ENCODE measurements at places on chromosomes 2 and 18. TPM values are rescaled to one million over a fixed set of nuclear protein-coding genes. Genes with fewer than 3 reads are reported as not detected.

- H3K27ac ChIP-seq, result peak overlapping the region; percentile 78
- H3K4me3 ChIP-seq, result no peak overlapping the region
- H3K27me3 ChIP-seq, result no peaks in the 10 kb centered on the region
- peaks cover 5% of the 10 kb centered on the region for H3K4me1 ChIP-seq
Observed at GRCh38 chr2:9310798-9311197, 104.2 kb downstream of the ASAP2 start.

DNA sequence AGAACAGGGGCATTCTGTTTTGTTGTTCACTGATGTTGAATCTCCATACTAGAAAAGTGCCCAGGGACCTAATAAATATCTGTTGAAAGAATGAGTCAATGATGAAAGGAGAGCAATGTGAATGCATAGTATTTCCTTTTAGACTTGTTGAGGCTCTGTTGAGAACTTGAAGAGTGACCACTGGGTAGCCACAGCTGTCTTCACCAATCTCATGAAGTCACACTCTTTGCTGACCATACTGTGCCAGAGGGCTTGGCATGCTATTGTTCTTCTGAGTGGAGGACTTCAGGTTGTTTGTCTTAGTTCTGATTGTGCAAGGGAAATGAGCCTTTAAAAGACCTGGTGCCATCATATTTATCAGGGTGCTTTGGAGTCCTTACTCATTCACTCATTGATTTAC, 41.6 kb upstream of the NT5C1B start:
- H3K4me3 ChIP-seq, result no peak overlapping the region
- no peak overlapping the region for H3K27ac ChIP-seq
- DNase-seq, result no peak
- no peaks in the 10 kb centered on the region for H3K36me3 ChIP-seq
- H3K27me3 ChIP-seq, result no peaks in the 10 kb centered on the region

GRCh38 chr2:30765191-30765590, 42.1 kb downstream of the CAPN13 start:
- H3K4me1 ChIP-seq, result no peaks in the 10 kb centered on the region
- DNase-seq, result no peak
- H3K36me3 ChIP-seq, result no peaks in the 10 kb centered on the region
- no peaks in the 10 kb centered on the region for H3K27me3 ChIP-seq
- no peak overlapping the region for H3K27ac ChIP-seq

GRCh38 chr2:42959234-42960001, 167.0 kb upstream of the HAAO start:
- H3K4me3 ChIP-seq, result no peak overlapping the region
- H3K27ac ChIP-seq, result peak overlapping the region; percentile 93
- H3K36me3 ChIP-seq, result no peaks in the 10 kb centered on the region
- no peaks in the 10 kb centered on the region for H3K27me3 ChIP-seq
- peak; percentile 92 for DNase-seq

DNA sequence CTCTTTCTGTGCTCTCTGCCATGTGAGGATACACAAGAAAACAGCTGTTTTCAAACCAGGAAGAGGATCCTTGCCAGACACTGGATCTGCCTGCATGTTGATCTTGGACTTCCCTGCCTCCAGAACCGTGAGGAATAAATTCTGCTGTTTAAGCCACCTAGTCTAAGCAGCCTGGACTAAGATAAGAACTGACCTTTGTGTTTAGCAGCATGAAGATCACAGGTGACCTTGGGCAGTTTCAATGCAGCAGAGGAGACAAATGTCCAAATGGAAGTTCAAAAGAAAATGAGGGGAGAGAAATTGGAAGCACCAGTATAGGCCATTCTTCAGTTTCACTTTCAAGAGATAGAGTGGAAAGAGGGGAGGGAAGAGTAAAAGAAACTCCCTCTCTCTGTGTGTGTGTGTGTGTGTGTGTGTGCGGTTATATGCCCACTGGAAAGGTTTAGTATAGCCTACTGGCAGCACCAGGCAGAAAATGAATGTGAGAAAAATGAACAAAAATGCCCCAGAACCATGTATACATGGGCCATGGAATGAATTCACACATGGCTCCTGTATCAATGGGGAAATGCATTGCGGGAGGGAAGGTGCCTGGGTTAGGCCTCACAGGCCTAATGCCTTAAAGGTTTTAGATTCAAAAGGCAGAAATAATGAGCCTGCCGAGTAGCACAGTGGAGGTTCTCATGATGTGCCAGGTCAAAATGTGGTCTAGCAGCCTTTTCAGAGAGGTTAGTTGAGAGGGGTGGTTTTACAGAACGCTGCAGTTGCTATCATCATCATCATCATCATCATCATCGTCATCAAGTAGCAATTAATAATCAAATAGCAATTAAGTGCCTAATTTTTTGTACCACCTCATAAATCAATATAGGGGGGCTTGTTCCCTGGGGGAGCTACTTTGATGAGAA, 1.1 kb upstream of the CERS6 start:
- no peak for DNase-seq
- H3K36me3 ChIP-seq, result no peaks in the 10 kb centered on the region
- H3K27ac ChIP-seq, result peak overlapping the region; percentile 89
- H3K4me3 ChIP-seq, result peak overlapping the region; percentile 99

DNA sequence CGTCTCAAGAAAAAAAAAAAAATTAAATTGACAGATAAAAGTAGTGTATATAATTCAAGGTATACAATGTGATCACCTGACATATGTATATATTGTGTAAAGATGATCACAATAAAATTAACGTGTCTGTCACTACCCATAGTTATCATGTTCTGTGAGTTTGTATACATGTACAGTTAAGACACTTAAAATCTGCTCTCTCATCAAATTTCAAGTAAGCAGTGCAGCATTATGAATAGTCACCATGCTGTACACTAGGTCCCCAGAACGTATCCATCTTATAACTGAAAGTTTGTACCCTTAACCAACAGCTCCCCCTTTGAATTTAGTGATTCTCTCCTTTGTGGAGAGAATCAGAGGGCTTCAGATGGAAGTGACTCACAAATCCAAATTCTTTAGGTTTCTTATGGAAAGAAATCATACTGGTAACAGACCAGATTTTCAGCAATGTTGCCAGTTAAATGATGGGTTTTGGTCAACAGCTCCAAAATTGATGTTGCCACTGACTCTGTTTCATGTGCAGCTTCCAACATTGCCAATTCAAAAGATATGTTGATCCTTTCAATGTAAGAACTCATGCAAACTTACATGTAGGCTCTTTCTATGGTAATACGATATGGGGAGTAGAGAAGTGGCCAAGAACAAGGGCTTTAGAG, 281.5 kb downstream of the AFF3 start:
- DNase-seq, result no peak
- no peaks in the 10 kb centered on the region for H3K27me3 ChIP-seq
- no peak overlapping the region for H3K27ac ChIP-seq
- H3K36me3 ChIP-seq, result no peaks in the 10 kb centered on the region
- H3K4me1 ChIP-seq, result no peaks in the 10 kb centered on the region
- no peak overlapping the region for H3K4me3 ChIP-seq

DNA sequence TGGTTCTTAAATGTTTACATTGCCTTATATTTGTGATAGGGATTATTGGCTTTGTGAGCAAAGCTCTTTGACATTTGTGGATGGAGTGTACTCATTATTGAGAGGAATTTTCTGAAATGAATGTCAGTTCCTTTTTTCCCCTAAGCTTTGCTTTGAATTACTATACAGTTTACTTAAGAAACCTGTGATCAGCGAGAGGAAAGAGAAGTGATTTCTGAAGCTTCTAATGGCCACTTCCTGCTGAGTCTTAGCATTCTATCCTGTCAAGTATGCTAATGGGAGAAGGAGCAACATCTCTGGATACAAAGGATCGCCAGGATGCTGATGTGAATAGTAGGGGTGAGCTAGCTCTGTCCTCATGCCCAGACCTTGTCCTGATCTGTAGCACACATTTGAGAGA, 47.8 kb upstream of the MGAT5 start:
- no peaks in the 10 kb centered on the region for H3K27me3 ChIP-seq
- no peak for DNase-seq
- no peak overlapping the region for H3K27ac ChIP-seq
- H3K4me3 ChIP-seq, result no peak overlapping the region

DNA sequence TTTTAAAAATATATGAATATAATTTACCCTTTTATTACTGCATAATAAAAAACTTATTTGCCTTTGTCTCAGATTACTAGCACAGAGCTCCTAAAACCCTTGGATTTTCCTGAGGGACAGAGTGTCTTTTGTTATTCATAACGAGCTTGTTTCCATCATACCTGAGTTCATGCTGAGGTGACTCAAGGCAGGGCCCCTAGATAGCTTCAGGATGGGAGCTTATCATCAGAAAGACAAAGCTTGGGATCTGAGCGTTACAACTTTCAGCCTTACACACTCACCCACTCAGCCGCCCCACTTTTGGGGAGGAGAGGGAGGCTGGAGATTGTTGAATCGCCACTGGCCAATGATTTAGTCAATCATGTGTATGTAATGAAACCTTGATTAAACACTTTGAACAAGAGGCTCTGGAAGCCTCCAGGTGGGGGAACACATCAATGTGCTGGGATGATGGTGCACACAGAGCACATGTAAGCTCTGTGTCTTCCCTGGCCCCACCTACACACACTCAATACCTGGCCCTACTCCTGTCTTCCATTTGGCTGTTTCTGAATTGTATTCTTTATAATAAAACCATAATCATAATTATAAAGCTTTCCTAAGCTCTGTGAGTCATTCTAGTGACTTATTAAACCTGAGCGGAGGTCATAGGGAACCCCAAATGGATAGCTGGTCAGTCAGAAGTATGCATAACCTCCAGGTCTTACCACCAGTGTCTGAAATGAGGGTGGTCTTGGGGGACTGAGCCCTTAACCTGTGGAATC, 28.5 kb upstream of the DNAH7 start:
- H3K4me3 ChIP-seq, result no peak overlapping the region
- no peaks in the 10 kb centered on the region for H3K4me1 ChIP-seq
- no peak overlapping the region for H3K27ac ChIP-seq
- no peaks in the 10 kb centered on the region for H3K27me3 ChIP-seq
- DNase-seq, result no peak

GRCh38 chr2:22290302-22290701, 1094.7 kb upstream of the KLHL29 start:
- no peak overlapping the region for H3K27ac ChIP-seq
- H3K4me1 ChIP-seq, result no peaks in the 10 kb centered on the region
- DNase-seq, result no peak
- H3K4me3 ChIP-seq, result no peak overlapping the region

GRCh38 chr2:10191554-10191953, 69.0 kb downstream of the RRM2 start:
- no peaks in the 10 kb centered on the region for H3K27me3 ChIP-seq
- H3K27ac ChIP-seq, result no peak overlapping the region
- H3K36me3 ChIP-seq, result no peaks in the 10 kb centered on the region
- H3K4me1 ChIP-seq, result peaks cover 20% of the 10 kb centered on the region
- no peak for DNase-seq

GRCh38 chr2:8684540-8684877, 2.7 kb downstream of the ID2 start:
- no peaks in the 10 kb centered on the region for H3K36me3 ChIP-seq
- peak overlapping the region; percentile 84 for H3K27ac ChIP-seq
- H3K4me1 ChIP-seq, result no peaks in the 10 kb centered on the region

GRCh38 chr2:24818721-24819167, 25.5 kb downstream of the CENPO start:
- no peak overlapping the region for H3K27ac ChIP-seq
- no peaks in the 10 kb centered on the region for H3K27me3 ChIP-seq
- H3K36me3 ChIP-seq, result no peaks in the 10 kb centered on the region
- DNase-seq, result peak; percentile 7
- no peak overlapping the region for H3K4me3 ChIP-seq
- H3K4me1 ChIP-seq, result no peaks in the 10 kb centered on the region

The PDE1A gene
- 41.5 TPM for total RNA-seq

The CMPK2 gene
- total RNA-seq, result 9.4 TPM

The DSG1 gene
- not detected for total RNA-seq

The IAH1 gene
- total RNA-seq, result 43.2 TPM

The DAPL1 gene
- total RNA-seq, result not detected

The ALKAL2 gene
- total RNA-seq, result 33.1 TPM

Measured in uterus (tissue), 4 donors.